ENCODE measurements at places on chromosomes 1 and 21.

DNA sequence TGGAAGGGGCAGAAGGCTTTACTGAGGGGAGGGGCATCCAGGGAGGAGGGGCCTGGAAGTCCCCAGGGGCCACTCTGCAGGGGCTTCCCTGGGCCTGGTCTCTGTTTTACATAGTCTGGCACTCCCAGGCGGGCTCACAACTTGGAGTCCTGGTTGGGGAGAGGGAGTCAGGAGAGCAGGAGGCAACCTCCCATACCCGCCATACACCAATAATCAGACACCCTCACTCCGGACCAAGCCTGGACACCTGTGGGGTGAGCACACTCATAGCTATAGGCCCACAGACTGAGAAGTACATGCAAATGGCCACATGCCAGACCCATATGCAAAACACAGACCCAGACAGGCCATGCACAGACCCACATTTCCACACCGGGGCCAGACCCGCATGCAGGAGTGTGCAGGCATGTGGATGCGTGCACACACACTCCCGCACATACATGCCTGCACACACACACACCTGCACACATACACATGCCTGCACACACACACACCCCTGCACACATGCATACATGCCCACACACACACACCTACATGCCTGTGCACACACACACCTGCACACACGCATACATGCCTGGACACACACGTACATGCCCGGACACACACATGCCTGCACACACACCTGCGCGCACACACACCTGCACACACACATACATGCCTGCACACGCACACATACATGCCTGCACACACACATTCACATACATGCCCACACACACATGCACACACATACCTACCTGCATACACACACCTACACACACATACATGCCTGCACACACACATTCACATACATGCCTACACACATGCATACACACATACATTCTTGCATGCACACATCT lies 89.5 kb upstream of the RUNX3 start:
- no peak for DNase-seq

- no peak for DNase-seq
Observed at GRCh38 chr21:34266351-34266750, 97.5 kb upstream of the KCNE2 start.

DNA sequence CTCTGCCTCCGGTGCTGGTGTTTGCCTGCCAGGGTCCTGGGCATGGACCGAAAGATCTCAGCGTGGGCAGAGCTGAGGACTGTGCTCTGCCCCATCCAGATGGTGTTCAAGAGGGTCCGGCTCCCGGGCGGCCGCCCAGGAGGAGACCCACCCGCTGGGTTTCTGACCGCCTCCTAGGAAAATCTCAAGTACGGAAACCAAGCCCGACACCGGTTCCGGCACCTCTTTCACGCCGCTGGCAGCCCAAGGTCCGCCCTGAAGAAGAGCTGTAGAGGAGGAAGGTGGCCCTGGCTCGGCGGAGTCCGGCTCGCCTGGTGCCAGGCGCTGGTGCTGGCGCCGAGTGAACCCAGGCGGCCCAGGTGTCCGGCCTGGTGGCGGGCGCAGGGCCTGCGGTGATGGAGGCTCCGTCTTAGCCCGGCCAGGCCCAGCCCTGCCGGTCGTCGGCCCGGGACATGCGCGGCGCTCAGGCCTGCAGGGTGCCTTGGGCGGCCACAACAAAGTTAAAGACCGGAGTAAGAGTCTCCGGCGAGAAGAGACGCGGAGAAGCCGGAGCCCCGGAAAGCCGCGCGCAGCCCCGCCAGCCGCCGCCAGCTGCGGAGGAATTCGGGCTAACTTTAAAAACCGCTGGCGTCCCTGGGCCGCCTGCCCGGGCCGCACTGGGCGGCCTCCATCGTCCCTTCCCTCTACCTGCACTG lies 1.5 kb downstream of the GRIK3 start:
- no peak for DNase-seq

DNA sequence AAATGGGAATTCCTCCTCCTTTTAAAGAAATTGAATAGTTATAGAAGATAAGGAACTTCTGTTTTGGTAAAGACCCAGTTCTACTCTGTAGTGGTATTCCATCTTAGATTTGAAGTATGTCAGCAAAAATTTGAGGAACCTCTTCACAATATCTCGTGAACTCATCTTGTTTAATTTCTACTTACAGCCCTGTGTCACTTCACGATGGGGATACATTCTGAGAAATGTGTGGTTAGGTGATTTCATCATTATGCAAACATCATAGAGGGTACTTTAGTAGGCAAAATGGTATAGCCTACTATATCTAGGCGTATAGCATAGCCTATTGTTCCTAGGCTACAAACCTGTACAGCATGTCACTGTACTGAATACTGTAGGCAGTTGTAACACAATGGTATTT lies 36.0 kb downstream of the ALG6 start:
- no peak for DNase-seq

GRCh38 chr21:39891111-39891510 lies 23.9 kb downstream of the PCP4 start:
- no peak for DNase-seq

DNA sequence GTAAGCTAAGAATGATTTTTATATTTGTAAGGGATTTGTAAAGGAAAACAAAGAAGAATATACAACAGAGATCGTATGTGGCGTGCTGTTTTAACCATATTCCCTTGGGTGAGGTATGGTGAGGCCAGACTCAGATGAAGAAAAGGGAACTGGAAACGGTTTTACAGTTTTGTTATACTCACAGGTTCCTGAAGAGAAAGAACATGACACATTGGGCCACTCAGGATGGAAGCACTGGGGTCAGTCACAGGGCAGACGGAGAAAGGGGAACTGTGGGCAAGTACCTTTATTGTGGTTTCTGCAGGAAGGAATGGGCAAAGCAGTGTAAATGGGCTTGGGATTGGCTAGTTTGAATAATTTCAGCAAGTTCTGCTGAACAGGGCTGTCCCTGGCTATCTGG lies 177.4 kb downstream of the LBR start:
- peak; percentile 98 for DNase-seq

GRCh38 chr1:83689921-83690868 lies 308.7 kb downstream of the TTLL7 start:
- DNase-seq: no peak

DNA sequence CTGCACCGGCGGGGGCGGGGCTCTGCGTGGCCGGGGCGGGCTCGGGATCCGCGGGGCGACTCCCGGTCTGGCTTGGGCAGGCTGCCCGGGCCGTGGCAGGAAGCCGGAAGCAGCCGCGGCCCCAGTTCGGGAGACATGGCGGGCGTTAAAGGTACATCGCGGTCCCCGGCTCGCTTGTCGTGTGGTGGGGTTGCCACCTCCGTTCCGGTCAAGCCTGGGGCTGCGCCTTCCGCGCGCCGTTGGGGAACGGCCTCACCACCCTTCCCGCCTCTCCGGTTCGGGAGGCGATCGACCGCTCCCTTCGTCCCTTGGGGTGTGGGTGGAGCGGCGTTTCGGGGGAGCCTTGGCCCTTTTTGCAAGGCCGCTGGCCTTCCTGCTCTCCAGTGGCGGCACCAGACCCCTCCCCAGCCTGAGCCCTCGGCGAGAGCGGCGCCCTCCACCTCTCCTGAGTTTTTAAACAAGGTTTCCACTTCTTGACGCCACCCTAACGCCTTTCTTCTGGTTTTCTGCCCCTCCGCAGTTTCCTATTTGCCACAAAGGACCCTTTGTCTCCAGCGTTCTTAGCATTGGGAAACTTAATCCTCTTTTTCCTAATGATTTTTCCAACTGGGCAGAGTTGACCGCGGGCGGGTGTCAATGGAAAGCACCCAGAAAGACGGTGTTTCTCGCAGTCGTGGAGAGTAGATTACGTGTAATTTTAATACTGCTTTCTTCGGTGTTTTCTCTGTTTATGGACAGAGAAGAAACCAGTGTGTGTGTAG lies at the start of the genes LEPR and LEPROT:
Gene LEPR, plus strand, starts transcription at position 79 of the 761 bp plus-strand sequence. CDS start 144,898 bp downstream, outside the sequence.
Gene LEPROT, plus strand, starts transcription at position 79 of the 761 bp plus-strand sequence. Its CDS starts 57 bp downstream, at position 136.
- peak; percentile 71 for DNase-seq

GRCh38 chr1:56345831-56346230 lies 233.5 kb downstream of the PLPP3 start:
- DNase-seq: no peak

- no peak for DNase-seq
Observed at GRCh38 chr1:95321531-95321930, 87.5 kb downstream of the RWDD3 start.

- no peak for DNase-seq
Observed at GRCh38 chr1:17919525-17920439, 164.6 kb downstream of the ACTL8 start.

DNA sequence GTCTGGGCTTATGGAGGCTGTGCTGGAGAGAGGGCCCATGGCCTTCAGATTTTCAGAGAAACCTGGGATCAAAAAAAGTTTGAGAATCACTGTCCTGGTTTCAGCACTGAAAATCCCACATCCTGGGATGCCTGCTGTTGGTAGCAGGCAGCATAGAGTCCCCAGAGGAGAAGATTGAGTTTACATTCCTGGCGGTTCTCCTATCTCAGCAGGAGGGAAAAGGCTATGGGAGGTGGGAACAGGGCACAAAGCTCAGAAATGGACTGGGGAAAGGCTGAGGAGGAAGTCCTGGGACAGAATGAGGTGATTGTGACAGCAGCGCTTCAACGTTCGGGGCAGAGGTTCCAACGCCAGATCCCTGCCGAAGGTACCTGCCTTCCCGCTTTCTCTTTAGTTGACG lies 103.4 kb downstream of the ETS2 start:
- DNase-seq: no peak

DNA sequence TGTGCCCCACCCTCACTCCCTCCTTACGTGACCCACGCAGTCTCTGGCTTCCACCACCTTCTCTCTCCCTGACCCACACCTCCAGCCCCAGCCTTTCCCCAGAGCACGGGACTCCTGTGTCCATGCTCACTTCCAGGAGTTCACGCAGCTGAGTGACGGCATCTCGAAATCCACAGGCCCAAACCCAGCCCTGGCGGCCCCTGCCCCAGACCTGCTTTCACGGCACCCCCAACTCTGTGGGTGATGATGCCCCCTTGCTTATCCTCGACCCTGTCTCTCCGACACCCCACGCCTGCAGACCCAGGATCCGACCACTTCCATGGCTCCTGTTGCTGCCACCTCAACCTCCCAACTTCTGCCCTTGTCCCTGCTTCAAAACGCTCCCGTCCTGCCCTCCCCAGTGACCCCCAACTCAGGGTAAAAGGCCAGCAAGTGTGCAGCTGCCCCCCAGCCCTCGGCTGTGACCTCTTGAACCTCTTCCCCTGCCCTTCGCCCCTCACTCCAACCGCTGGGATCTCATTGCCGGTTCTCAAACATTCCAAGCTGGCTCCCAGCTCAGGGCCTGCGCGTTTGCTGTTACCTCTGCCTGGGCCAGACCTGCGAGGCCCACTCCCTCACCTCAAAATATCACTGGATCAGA lies 30.4 kb upstream of the LAPTM5 start:
- no peak for DNase-seq

DNA sequence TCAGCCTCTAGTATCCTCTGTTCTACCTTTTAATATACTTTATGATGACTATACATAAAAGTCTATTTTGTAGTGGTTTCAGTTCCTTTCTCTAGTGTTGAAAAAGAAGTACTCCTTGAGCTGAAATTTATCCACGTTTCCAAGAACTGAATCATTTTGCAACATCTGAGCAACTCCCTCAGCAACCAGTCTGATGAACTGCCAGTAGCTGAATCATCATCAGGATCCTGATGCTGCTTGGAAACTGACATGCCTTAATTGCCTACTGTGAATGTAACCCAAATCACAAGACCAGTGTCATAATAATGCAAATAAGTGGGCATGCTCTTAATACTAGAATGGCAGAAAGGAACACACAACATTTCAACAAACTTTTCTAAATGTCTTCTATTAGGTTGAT lies 103.3 kb downstream of the CYYR1 start:
- DNase-seq: no peak

- no peak for DNase-seq
Observed at GRCh38 chr1:26616881-26617280, 78.9 kb upstream of the ARID1A start.

DNA sequence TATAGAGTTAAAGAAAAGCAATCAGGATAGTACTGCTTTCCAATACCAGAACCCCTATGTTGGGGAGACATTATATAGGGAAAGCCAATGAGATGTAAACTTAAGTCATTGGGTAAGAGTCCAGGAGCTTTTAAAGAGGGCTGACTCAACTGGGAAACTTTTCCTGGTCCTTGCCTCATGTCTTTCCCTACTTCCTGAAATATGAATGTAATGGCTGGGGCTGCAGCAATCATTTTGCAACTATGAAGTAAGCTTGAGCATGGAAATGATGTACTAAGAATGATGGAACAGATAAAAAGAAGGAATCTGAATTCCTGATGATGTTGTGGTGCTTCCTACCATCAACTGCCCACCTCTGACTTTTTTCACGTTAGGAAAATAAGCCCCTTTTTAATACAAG lies 55.7 kb downstream of the WDR3 start:
- DNase-seq: no peak

GRCh38 chr21:38434913-38435533 lies 63.3 kb downstream of the ERG start:
- no peak for DNase-seq

GRCh38 chr1:158117854-158118704 lies 62.6 kb upstream of the CD1D start:
- peak; percentile 11 for DNase-seq

GRCh38 chr1:164886101-164886500 lies 327.1 kb downstream of the PBX1 start:
- no peak for DNase-seq

DNA sequence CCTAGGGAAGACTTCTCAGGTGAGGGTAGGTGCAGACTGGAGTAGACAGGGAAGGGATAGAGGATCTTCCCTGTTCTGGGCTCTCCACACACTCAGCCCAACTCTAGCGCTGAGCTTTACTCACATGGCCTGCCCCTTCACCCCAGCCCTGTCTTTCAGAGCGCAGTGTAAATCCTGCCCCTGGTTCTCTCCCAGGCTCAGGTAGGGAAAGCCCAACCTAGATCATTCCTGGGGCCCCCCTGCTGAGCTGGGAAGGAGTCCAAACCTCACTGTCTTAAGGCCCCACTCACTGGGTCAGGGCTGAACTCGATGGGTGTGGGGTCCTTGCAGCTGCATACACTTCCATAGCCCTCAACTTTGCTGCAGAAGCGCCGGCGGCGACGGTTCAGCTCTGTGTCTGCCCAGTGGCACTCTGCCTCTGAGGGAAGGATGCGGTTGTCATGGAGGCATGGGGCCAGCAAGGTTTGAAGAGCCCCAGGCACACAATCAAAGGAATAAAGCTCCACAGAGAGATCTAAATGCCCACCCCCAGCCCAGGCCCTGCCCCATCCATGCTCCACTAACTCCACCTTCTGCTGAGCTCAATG lies 4.2 kb downstream of the POMGNT1 start:
- no peak for DNase-seq

DNA sequence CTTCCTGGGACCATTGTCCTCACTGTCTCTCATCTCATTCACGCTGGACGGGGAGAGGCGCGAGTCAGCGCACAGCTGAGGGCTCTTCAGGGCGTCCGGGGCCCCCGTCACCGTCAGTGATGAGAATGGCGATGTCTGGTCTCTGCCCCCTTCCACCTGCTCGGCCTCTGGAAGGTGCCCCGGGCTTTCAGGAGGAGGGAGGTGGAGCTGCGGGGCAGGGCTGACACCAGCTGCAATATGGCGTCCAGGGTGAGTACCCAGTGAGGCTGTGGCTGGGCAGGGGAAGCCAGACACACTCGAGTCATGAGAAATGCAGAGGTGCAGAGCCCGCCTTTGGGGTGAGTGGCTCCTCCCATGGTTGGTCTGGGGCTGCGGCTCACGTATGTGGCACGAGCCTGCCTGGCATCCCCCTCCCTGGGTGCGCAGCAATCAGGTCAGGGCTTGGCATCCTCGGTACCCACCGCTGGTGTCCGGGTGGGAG lies 15.1 kb downstream of the MORN1 start:
- no peak for DNase-seq

Data from Kasumi-1 (cell line).